Hematopoietic multipotent progenitor cell treated with erythropoietin and hydrocortisone succinate and interleukin-3 and kit ligand, for 4 days (in vitro differentiated cells): ENCODE measurements at places on chromosomes 7 and 10.

DNA sequence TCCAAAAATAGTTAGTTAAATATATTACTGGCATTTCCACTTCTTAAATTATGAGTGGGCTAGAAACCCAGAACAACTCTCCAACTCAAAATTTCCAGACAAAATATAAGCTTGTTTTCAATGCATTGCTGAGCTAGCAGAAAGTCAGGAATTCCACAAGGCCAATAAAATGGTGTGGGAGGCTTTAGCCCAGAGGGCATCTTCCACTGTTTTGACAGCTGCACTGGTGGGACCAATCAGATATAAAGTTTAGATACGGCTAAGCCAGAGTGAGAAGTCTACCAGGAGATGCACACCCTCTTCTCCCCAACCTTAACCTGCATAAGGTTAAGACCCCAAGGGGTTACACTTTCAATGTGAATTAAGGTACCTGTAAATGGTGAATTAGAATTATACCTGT is 76.6 kb downstream of the AMPH start:
- DNase-seq = no peak

DNA sequence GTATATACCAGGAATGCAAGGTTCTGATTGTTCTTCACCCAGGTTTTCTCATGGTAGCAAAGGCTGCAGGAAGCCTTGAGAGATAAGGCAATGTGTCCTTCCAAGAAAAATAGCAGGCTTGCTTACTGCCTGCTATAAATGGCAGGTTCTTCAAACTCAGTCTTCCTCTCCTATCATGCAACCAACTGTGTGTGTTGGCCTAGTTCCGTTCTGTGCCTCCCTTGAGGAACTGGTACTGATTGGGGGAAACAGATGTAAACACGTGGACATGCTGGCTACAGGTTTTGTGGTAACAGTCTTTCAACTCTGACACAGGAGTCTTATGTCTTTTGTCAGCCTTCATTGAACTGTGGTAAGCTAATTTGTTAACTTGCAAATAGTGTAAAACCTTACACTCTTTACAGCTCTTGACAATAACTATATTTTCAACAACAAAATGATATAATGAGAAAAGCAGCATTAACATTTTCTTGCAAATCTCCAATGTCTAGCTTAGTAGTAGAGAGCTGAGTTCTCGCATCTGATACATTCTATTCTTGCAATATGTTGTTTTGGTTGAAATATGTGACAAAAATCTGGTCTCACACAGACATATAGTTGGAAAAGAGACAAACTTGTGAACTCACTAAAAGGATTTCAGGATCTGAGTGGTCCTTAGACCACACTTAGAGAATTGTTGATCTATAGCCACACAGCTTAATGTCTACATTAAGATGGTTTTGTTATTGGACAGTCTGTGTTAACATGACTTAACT is 54.7 kb upstream of the LSM8 start:
- peak; percentile 77 for DNase-seq

DNA sequence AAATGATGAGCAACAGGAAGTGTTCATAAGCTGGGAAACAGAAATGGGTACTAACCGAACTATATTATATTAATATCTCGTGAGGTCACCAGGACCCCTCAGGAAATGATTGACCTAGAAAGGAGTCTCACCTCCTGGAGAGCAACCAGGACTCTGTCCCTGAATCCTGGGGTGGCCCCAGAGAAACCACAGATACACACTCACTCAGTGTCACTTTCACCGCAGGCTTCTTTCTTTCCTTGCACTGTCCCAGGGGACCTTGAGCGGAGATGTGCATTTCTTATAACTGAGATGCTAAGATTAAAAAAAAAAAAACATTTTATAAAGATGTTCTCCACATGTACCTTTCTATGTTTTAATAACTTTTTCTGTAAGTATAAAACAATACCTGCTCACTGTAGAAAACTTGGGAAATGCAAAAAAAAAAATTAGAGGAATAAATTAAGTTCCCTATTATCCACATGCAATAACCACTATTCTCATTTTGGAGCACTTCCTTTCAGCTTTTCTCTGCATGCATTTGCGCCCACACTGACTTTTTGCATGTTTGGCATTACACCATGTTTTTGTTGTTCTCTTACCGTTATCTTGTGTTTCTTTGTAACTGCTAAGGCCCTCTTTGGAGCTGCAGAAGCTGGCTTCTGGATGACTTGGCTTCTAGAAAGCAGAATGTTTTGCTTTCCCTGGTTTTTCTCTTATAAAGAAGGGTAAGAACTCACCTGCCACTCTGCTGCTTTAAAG is 15.0 kb downstream of the NOD1 start:
- DNase-seq = no peak

DNA sequence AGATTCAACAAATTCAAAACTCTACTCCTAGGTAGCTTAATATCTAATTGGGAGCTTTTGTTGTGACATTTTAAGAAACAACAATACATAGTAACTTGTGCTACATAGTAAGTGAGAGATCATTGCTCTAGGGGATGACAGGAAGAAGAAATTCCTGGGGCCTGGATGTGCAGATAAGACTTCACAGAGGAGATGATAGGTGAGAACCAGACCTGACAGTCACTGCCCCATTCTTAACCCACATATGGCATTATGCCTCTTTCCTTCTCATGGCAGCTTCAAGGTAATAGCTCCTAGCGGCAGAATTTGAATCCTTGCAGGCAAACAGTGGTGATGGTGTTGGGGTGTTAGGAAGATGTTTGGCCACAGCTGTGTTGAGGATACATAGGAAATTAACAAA is 233.6 kb downstream of the VTI1A start:
- no peak for DNase-seq

DNA sequence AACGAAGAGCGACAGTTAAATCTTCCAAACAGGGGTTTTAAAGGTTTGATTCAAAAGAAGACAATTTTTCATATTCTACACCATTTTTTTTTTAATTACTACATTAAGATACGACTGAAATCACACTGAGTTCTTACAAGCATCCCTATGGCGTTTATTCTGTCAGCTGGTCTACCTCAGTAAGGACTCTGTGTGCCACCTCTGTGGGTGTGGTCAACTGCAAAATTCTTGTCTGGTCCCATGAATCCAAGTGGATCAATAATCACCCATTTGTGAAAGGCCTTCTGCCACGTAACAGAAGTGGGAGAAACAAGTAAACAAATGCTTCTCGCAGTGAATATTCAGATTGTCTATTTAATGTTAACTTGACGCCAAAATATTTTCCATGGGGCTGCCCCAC is 104.1 kb downstream of the GRB10 start:
- no peak for DNase-seq

GRCh38 chr10:96991313-96991841 is 159.3 kb downstream of the LCOR start:
- no peak for DNase-seq

DNA sequence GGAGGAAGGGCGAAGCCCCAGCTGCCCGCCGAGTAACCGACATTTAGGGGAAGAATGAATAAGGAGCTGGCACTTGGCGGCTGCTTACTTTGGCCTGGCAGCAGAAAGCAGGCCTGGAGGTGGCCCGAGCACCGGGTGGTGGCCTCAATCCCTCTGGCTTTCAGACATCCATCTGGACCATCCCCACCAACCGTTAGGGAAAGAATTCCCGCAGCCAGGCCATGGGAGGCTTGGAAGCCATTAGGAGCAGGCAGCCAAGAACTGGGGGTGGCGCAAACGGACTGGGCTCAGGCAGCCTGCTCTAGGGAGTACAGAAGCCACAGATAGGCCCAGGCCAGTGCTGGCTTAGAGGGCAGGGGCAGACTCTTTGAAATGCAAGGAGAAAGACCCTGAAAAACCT is 132.7 kb downstream of the NEURL1 start:
- DNase-seq = no peak

- DNase-seq = peak; percentile 34
Measured at GRCh38 chr7:21429021-21429420, 1.1 kb downstream of the SP4 start.

DNA sequence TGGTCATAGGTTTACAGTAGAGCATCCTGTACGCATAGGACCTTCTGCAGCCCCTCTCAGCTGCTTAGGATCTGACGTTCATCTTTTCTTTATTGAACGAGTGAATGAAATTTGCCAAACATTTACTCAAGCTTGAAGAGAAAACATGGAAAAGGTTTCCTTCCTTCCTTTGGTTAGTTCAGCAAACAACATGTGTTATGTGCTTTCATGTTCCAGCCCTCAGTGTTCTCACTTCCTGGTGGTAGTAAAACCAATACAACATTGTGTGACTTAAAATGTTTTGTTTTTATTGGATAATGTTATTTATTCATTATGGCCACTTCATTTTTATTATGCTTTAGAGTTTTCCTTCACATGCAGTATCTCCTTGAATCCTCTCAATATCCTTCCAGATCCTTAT is 1.4 kb upstream of the CDCA7L start:
- no peak for DNase-seq

DNA sequence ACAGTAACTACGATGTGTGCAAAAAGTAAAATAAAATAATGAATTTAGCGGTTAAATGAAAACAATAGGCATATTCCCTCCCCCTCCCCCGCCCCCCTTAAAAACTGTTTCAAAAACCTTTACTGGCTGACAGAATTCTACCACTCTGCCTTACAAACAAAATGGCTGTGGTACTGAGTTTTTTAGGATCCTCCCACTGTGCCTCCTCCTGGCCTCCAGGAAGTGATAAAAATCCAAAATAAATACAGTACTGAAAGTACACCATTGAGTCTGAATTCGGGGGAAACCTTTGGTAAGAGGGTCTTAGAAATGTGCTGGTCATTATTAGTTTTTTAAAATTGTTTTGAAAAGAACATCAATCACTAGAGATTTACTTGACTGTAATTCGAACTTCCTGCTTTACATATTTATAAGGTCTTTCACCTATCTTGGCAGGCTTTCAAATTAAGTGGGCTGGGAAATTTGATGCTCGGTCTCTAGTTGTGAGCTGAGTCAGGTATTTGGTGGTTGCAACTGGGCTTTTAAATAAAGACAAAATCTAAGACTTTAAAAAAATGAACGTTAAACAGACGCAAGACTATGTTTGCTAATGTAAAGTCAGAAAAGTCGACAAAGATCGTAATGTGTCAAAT is 32.5 kb upstream of the EPC1 start:
- peak; percentile 88 for DNase-seq

DNA sequence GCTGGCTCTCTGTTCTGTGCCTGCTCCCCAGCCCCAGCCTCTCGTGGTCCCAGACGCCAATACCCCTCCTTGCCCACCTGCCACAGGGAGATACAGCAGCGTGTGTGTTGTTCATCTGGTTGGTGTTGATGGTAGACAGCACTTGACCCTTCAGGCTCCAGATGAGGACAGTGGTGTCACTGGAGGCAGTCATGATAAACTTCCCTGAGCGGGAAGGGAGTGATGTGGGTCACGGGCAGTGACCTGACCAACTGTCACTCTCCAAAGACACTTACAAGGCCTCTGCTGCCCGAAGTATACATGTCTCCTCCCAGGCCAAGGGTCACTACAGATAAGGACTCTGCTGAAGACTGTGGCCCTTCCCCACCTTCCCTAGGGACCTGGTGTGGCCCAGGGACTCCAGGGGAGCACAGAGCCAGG is 5.6 kb downstream of the TBL2 start:
- DNase-seq = no peak

DNA sequence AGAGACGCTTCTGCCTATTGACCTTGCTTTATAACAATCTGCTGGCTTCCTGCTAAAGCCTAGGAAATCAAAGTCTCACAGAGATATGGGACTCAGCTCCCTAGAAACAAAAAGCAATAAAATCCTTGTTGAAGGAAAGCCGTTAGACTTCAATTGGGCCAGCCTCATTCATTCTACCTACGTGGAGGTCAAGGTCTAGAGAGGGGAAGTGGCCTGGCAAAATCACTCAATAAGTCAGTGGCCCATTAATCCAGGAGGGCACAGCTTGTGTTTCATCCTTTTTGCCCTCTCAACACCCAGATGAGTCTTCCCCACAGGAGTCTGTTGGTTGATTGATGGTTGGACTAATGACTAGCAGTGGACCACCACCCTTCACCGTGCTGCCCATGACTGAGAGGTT is 40.5 kb upstream of the ACSL5 start:
- DNase-seq = no peak

DNA sequence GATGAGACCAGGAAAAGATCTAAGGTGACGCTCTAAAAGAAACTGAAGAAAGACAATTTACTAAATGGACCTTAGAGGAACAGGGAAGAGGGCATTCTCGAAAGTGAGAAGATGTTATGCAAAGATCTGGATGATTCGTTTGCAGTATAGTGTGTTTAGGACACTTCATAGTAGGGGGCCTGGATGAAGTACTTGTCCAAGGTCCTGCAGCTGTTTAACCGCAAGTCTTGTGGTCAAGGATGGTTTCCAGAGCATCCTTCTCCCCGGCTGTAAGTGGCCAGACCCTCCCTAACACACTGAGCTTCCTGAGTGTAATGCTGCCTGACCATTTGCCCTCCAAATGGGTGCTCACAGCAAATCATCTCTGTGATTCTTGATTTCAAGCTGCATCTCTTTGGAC is 101.6 kb downstream of the XPNPEP1 start:
- no peak for DNase-seq

DNA sequence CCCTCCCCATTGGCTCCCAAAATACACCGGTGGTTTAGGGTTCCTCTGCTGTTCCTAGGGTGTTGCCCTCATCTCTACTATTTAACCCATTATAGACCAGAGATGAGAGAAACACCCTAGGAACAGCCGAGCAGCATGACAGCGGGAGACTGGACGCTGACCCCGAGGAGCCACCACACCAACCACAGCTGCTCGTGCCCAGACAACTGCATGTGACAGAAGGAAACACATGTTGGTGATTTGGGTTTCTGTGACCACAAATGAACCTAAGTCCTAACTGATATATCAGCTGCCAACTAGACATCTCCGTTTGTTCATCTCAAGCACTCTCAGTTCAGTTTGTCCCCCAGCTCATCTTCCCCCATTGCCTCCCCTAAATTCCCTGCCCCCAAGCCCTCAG is 13.4 kb downstream of the CFAP43 start:
- DNase-seq = peak; percentile 70

DNA sequence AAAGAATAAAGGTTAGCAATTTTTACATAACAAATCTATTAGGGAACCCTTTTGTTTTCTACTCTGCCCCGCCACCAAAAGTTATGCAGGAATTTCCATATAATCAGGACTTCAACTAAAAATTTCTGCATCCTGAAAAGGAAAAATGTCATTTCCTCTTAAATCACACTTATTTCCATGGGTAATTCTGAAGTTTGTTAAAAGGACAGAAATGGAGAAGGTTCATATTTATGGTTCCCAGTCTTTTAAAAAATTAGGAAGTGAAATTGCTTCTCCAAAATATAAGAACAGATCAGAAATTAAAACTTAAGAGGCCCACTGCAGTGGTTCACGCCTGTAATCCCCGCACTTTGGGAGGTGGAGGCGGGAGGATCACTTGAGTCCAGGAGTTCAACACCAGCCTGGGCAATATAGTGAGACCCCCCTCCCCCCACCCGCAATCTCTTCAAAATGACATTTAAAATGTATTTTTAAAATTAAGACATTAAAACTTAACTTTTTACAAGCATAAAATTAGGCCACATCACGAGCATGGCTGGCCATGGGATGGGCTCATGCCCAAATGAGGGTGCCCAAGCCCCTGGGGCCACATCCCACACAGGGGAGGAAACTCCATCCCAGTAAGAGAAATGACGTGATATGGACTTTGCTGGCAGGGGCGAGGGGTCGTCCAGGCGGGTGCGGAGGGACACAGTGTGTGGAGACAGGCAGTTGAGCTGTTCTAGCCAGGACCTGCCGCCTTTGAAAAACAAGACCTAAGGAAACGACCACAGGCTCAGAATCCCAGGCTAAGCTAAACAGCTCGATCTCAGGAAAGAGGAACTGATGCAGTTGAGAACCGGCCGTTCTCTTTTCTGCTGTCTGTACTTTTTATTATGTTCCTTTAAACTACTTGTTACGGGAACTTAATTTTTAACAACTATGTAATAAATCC is 51.3 kb upstream of the NFE2L3 start:
- peak; percentile 67 for DNase-seq

- no peak for DNase-seq
Measured at GRCh38 chr7:27203365-27203953, 3.6 kb upstream of the HOXA13 start.
